NCI-H1436 (cell line): ENCODE measurements at places on chromosomes 7 and 10.

DNA sequence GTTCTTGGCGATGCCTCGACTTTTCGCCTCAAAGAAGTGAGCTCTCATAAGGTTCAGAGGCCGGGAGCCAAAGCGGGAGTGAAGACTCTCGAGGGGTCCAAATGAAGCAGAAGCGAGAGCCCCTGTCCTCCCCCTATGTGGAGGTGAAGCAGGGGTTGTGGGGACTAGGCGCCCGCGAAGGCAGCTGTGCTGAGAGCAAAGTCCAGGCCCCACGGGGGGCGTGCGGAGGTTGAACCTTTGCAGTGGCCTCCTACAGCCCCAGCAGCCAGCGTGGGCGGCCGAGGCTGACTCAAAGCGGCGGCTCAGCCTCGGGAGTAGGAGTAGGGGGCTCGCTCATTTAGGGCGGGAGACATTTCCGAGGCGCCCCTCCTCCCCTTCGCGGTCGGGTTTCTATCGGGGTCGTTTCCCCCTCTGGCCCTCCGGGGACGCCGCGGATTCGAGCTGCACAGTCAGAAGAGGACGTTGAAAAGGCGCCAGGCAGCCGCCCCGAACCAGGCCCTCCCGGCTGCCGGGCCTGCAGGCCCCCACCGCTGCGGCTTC is 553 bp upstream of the ADD3 start:
- no peak for DNase-seq

GRCh38 chr7:151758622-151759540 is 118.0 kb downstream of the PRKAG2 start:
- DNase-seq, result no peak

DNA sequence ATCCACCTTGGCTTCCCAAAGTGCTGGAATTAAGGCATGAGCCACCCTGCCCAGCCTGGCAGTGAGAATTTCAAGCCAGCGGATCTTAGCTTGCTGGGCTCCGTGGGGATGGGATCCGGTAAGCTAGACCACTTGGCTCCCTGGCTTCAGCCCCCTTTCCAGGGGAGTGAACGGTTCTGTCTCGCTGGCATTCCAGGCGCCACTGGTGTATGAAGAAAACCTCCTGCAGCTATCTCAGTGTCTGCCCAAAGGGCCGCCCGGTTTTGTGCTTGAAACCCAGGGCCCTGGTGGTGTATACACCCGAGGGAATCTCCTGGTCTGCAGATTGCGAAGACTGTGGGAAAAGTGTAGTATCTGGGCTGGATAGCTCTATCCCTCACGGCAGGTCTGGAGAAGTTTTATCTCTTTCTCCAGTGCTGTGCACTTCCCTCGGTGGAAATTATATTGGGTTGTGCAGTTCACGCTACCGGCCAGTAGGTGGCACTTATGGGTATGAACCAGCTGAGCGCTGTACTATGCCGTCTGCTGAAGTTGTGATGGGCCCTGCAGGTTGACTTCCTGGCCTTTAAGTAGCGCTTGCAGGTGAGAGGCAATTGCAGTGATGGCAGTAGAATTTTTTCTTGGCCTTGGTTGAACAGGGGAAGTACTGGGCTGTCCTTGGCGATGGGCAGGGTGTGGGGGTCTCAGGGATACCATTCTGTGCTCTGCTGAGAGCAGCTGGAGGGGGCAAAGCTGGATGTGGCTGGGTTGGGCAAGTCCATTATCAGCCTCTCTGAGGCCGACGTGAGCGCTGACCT is 138.0 kb upstream of the MTPN start:
- DNase-seq, result no peak

DNA sequence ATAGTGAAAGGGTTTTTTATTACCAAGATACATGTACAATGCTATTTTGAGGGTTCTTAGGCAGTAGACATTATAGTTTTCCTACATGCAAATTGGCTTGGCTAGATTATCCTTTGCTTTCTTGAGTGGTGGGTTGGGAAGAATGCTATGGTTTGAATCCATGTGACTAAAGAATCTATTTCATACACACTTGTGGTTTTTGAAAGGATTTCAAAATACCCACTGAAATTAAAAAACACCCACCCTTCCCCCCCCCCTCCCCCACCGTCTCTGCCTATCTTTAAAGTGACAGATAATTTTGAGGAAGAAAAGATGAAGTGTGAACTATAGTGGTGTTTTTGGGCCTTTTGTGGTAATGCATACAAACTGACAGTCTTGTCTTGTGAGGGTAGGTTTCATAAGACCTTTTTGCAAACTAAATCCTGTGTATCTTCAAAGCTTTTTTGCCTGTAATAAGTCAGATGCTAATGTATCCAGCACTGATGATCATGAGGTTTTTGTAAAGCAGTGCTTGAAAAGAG is 90.9 kb downstream of the TPST1 start:
- DNase-seq, result no peak

DNA sequence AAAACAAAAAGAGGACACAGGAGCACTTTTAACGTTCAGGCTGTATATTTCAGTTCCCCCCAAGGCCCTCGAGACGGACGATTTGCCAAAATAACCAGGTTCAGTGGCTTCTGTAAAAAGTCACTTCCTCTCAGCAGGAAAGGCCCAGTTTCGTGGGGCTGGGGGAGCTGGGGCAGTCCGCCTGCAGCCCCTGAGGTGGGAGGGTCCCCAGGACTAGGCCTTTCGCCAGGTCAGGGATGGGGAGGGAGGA is 28.8 kb downstream of the WDR86 start:
- no peak for DNase-seq

- DNase-seq, result no peak
Measured at GRCh38 chr7:135930565-135931461, 46.3 kb downstream of the MTPN start.

DNA sequence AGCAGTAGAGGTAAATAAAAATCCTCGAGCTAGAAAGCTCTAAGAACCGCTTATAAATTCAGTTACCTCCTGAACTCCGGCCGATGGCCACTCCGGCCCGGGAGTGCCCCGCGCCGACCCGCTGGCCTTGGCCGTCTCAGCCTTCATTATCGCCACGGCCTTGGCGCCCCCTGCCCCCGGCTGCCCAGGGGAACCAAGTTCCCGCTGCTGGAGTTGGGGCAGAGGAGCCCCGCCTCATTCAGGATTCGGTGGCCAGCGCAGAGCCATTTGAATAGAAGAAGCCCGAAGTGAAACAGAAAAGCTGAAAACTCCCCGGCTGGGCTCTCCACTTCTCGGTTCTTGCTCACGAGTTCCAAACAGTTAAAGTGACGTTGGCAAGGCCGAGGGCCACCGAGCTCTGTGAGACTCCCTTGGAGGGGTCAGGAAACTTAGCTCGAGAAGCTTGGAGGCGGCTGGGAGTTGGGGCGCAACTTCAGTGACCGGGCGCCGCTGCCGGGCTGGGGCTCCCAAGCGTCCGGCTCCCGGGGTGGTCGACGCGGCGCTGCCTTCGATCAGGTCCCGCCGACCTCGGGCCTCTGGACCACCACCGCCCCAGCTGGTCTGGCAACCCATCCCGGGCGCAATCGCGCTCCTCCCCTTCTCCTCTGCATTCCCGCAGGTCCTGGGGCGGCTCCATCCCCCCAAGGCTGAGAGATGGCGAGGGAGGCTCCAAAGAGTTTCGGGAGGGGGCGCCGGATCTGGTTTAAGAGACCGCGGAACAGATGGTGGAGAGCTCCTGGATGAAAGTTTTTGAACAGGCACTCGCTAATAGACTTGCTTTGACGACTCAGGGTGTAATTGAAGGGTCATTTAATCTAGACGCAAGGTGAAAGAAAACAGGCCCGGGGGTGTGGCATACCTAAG is 5.8 kb upstream of the FEZF1 start:
- DNase-seq, result no peak

DNA sequence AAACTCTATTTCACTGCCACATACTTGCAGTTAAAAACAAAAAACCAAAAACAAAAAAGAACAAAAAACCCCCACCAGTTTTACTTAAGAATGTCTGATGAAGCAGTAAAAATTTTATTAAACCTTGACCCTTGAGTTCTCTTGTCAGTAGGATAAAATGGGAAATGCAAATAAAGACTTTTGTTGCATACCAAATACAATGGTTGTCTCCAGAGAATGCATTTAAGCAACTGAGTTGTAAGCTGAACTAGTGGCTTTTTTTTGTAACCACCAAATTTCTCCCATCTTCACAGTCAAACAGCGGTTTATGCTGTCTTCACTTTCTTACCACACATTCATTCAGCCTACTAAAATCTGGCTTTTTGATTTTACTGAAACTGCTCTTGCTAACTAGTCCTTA is 3.1 kb downstream of the SYPL1 start:
- DNase-seq, result no peak

DNA sequence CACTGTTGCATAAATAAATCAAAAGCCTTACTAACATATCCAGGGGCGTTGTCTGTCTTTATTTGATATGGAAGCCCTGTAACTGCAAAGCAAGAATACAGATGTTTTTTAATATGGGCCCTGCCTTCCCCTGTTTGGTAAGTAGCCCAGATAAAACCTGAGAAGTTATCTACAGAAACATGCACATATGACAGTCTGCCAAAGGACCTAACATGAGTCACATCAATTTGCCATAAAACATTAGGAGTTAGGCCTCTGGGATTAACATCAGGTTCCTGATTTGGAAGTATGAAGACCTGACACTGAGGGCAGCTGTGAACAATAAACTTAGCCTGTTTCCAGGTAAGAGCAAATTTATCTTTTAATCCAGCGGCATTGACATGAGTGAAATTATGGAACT is 1588.8 kb downstream of the REEP3 start:
- no peak for DNase-seq

DNA sequence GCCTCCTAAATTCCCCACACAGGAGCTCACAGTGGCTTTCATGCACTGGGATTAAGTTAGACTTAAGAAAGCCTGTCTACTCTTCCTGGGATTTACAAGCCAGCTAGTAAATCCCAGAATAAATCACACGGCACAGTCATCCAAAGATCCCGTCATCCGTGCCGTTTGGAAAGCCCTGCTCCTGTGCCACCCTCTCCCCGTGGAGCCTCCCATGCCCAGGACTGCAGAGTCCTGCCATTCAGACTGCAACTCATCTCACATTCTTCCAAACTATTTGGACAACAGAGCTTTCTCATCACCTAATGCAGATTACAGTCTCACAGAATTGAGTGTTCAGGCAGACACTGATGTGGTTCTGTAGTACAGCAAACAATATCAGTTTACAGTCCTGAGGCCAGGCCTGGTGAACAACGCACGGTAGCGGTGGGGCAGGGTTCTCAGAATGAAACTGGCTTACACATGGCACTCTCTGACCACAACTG is 166.5 kb downstream of the EGFR start:
- no peak for DNase-seq

- no peak for DNase-seq
Measured at GRCh38 chr10:59079386-59080226, 96.8 kb upstream of the PHYHIPL start.

DNA sequence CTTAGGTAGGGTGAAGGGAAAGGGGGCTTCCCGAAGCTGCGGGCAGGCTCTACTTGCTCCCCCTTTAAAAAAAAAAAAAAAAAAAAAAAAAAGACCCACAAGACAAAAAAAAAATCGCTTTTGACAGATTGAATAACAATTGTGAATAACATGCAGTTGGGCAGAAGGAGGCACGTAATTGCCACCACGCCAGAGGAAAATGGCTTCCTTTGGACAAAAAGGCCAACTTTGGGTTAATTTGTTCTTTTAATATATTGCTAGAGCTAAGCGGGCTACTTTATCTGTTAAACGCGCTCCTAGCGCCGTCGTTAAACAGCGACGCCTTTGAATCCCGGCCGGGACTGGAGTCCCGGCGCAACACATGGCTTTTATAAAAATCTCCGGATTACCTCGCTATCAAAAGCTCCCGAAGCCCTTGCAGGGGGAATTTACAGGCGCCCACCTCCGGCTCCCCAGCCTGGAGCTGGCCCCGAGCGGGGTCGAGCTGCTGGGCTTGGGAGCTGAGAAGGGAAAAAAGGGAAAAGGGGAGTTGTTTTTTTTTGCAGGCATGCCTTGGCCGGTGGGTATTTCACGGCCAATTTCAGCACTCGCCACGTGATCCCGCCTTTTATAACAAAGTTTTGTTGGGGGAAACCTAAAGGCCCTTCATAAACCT is 1.2 kb downstream of the HOXA11 start:
- no peak for DNase-seq

DNA sequence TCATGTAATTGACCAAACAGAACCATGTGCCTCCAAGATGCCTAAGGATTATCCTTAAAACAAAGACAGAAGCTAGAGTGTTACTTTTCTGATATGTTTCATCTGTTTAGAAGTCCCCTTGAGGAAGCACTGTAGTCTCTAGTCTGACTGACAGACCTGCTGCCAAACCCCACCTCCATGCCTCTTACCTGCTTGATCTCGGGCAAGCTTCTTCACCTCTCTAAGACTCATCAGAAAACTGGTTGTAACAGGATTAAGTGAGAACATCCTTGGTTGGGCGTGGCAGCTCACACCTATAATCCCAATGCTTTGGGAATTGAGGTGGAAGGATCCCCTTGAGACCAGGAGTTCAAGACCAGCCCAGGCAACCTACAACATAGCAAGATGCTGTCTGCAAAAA is 42.2 kb upstream of the OTUD1 start:
- no peak for DNase-seq

- peak; percentile 1 for DNase-seq
Measured at GRCh38 chr10:84329196-84329611, 815 bp downstream of the CCSER2 start.

GRCh38 chr10:109957092-109957797 is 33.9 kb upstream of the XPNPEP1 start:
- DNase-seq, result no peak

DNA sequence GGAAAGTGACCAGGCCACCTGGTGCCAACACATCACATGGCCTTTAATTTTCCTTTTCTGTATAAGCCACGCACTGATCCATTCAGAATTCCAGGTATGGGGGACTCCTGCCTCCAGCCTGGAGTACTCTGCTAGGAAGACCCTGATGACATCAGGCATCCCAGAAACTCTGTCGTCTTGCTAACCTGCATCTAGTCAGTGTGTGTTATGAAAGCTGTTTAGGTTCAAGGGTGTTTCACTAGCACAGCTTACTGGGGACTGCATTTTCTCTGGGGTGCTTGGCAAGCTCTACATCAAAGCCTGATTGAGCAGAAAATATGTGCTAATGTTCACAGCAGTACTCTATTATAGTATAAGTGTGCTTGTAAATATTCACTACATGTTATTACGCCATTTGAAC is 100.6 kb upstream of the MGMT start:
- no peak for DNase-seq

DNA sequence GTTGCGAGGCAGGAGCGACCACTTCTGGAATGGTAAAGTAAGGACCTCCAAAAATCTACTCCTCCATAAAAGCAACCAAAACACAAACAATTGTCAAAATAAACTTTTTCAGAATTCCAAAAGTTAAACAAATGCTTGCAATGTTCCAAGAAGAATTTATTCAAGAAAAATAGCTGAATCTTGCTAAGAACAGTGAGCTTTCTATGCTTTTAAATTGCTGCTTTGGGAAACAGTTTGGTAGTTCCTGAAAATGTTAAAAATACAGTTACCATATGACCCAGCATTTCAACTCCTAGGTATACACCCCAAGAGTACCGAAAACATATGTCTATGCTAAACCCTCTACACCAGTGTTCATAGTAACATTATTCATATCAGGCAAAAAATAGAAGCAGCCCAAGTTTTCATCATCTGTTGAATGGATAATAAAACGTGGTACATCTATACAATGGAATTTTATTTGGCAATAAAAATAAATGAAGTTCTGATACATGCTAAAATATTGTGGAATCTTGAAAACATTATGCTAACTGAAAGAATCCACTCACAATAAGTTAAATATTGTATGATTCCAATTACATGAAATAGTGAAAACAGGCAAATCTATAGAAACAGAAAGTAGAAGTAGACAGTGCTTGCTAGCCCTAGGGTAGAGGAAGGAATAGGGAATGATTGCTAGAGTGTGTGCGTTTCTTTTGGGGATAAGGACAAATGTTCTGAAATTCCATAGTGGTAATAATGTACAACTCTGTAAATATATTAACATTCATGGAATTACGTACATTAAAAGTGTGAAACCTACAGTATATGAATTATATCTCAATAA is 57.0 kb downstream of the LRRN3 start:
- DNase-seq, result no peak

- no peak for DNase-seq
Measured at GRCh38 chr7:148623586-148624282, 33.2 kb downstream of the C7orf33 start.
